ENCODE measurements at places on chromosomes 3 and 15.

DNA sequence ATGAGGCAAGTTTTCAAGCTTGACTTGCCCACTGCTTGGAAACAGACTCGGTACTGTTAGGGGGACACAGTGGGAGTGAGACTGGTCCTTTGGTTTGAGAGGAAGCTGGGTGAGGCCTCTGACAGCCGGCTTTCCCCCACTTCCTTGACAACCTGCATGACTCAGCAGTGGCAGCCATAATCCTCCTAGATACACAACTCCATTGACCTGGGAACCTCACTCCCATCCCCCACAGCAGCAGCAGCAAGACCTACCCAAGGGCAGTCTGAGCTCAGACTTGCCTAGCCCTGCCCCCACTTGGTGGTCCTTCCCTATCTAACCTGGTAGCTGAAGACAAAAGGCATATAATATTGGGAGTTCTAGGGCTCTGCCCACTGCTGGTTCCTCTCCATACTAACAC lies 1043.5 kb upstream of the ALCAM start:
- DNase-seq: no peak

DNA sequence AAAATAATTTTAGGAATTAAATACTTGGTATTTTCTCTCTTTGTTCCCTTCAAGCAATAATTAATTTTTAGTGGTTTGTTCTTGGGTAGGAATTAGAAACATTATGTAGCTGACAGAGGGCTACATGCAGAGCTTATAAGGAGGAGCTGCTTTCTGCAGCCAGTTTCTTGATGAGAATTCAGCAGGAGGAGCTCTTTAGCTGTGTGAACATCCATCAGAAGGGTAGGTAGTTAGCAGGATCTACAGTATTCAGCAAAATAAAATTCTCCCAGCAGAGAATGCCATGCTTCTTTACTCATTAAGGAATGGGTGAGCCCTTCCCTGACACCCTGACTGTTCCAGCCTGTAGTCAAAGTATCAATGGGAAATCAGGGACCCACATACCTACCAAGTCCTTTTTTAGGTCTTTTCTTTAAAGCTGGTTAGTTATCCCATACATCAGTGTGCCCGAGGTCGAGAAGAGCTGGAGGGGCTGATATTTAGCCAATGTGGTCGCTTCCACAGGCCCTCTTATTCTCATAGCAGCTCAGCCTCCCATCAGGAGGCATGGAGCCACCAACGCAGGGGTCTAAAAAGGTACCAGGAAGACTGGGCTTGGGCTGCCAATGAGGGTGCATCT lies 54.0 kb downstream of the KCNAB1 start:
- no peak for DNase-seq

GRCh38 chr3:127063916-127064315 lies 81.0 kb downstream of the PLXNA1 start:
- no peak for DNase-seq

GRCh38 chr3:30319713-30320112 lies 286.7 kb upstream of the TGFBR2 start:
- DNase-seq: peak; percentile 1

DNA sequence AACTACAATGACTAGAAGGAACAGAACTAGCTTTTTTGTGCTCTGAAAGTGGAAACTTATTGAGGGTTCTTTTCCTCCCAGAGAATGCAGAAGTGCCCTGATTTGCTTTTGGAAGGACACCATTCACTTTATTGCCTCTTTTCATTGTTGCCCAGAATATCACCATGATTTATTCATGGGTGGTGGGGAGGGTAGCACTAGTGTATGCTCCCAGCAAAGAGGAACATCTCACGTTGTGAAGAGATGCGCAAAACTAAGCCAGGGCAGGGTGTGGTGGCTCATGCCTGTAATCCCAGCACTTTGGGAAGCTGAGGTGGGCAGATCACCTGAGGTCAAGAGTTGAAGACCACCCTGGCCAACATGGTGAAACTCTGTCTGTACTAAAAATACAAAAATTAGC lies 31.4 kb downstream of the FLNB start:
- DNase-seq: no peak

GRCh38 chr3:8658306-8659212 lies 14.0 kb upstream of the SSUH2 start:
- DNase-seq: no peak

DNA sequence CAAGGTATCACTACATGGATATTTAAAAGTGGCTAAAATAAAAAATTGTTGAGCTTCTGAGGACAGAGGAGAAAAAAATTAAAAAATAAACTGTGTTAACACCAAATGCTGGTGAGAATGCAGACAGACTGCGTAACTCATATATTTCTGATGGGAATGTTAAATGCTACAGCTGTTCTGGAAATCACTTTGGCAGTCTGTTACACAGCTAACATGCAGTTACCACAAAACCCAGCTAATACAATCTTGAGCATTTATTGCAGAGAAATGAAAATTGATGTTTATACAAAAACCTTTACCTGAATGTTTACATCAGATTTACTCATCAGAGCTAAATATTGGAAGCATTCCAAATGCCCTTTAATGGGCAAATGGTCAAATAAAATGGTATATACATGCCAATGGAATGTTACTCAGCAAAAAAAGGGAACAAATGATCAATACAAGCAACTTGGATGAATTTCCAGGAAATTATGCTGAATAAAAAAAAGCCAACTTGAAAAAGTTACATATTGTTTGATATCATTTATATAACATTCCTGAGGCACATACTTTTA lies 24.6 kb downstream of the MNS1 start:
- no peak for DNase-seq

- no peak for DNase-seq
These were observed 27.8 kb downstream of the LIPC start for GRCh38 chr15:58459560-58459959.

GRCh38 chr15:62748196-62748595 lies 294.4 kb upstream of the TPM1 start:
- no peak for DNase-seq

GRCh38 chr15:58515807-58516206 lies 84.0 kb downstream of the LIPC start:
- DNase-seq: peak; percentile 9

GRCh38 chr3:180433152-180433551 lies 168.8 kb upstream of the TTC14 start:
- DNase-seq: no peak

GRCh38 chr3:155411500-155412223 lies 118.2 kb upstream of the STRIT1 start:
- no peak for DNase-seq

GRCh38 chr3:32667072-32667582 lies 17.9 kb upstream of the CNOT10 start:
- no peak for DNase-seq

GRCh38 chr15:43429687-43430086 lies 58.8 kb downstream of the TUBGCP4 start:
- no peak for DNase-seq

- DNase-seq: no peak
These were observed 33.1 kb downstream of the TP63 start for GRCh38 chr3:189664311-189664710.

DNA sequence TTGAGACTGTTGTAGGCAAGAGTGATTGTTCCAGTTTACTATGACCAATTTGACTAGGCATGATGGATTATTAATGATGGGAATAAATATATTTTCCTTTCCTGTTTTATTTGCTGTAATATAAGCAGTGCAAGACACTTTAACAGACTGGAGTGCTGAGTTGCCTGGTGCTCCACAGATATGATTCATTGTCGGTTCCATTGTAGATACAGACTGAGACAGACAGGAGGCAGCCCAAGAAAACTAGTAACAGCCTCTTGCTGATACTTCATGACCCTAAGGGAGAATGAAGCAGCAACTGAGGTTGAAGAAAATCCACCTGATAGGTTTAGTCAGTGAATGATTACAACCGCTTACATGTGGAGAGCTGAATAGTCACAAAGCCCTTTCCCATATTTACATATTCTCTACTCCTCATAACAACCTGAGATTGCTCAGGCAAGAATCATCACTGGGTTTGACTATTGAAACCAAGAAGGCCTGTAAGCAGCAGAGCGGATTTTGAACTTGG lies 235.1 kb upstream of the TPRG1 start:
- no peak for DNase-seq

DNA sequence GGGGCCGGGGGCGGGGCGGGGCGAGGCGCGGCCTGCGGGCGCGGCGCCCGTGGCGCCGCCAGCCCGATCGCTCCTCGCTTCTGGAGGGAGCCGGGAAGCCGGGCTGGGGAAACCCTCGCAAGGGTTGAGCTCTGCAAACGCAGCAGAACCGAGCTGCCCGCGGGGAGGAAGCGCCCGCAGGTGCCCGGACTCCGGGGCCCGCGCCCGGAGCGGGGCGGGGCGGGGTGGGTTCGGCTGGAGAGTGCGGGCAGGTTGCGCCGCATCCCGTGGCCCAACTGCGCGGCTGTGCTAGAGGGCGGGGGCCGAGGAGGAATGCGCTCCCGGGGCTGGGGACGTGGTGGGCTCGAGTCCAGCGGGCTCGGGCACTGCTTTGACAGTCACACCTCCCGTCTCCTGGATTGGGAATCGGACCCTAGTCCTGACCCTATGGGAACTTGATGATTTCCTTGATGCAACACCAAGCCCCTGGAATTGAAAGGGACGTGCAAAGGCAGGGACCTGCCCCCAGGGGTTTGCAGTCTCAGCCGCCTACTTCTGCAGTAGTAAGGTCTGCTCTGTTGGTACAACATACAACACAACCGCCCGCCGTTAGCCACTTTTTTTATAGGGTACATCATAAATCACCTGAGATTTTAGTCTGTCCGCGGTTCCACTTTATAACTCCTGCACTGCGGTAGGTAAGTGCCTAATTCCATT lies 34.3 kb downstream of the ZBTB38 start:
- no peak for DNase-seq

GRCh38 chr3:192850451-192850981 lies 67.1 kb downstream of the MB21D2 start:
- no peak for DNase-seq

DNA sequence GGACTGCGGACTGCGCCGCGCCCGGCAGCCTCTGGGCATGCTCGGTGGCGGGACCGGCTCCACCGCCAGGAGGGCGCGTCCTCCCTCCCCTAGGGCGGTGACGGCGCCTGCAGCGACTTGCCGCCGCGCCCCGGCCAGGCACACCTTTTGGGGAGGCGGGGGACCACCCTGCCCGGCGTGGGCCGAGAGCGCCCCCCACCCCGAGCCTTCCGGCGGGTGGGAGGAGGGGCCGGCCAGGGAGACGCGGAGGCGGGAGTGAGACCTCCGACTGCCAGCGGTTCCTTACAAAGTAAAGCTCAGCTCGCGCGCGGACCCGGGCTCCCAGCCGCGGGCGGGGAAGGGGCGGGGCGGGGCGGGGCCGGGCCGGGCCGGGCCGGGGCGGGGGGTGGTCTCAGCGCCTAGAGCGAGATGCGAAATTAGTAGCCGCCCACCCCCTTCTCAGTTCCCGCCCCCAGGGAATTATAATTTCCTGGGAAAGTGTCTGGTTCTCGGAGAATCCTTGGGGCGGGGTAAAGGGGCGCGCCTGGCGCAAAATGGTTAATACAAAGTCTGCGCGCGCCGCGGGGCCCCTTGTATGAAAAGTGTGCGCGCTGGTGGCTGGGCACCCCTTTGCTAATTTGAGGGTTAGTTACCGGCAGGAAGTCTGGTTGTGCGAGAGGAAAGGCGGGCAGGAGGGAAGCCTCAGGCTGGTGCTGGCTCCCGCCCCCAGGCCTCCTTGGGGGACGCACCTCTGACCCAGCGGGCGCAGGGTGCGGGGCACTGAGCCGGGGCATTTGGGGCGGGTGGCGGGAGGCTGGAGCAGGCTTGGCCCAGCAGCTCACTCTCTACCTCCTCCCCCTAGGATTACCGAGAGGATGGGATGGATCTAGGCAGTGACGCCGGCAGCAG lies 224.8 kb upstream of the IL12A start:
- no peak for DNase-seq

- DNase-seq: no peak
These were observed 170.9 kb downstream of the EPHB1 start for GRCh38 chr3:134965865-134966481.

- DNase-seq: no peak
These were observed 42.3 kb downstream of the NR1D2 start for GRCh38 chr3:23987356-23987755.

DNA sequence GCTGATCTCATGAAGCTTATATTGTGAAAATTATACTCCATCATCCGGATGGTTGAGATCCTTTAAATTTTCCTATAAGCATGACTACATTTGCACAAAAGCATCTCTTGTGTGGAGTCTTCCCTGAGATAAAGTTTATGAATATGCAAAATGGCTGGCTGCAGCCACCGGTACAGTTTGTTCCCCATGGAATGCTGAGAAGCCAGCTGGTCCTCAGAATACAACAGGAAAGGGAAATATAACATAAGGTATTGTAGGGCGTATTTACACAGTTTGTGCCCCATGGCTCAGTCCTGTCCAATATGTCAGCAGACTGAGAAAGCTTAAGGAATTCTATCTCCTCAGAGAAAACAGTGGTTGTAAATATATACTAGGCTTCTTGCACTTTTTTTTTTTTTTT lies 468.6 kb downstream of the CNTN6 start:
- no peak for DNase-seq

DNA sequence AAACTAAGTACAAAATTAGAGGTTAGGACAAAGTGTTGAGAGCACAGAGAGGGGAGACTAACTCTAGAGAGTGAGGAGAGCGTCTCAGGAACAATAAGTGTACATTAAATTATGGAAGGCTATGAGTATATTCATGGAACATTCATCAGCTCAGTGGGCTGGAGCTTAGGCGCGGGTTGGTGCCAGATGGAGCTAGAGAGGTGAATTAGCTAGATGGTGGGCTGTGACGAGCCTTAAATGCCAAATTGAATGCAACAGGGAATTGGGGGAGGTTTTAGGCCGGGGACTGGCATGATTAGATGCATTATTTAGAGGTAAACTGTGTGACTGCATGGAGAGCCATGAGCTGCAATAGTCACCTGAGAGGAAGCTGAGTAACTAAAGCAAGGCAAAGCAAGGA lies 97.1 kb downstream of the TMEM108 start:
- DNase-seq: no peak

- no peak for DNase-seq
These were observed 1.1 kb downstream of the SSR3 start for GRCh38 chr3:156553705-156554356.

- DNase-seq: no peak
These were observed 158.1 kb upstream of the CTDSPL start for GRCh38 chr3:37703626-37704025.

DNA sequence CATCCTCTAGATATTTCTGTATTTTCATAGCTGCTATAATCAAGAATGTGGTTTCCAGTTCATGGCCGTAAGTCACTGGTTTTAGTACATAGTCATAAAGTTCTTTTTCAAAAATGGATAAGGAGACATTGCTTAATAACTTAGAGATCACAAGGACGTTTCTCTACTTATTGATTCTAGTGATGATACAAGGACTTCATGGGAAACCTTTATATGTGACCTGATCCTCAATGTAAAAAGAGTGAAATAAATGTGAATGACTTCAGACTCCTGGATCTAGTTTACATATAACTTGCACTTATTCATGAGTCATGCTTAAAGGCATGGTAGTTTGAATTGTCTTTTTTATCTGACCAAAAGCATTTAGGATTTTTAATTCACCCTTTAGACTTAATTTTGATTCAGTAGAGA lies 35.2 kb downstream of the TSC22D2 start:
- DNase-seq: no peak

DNA sequence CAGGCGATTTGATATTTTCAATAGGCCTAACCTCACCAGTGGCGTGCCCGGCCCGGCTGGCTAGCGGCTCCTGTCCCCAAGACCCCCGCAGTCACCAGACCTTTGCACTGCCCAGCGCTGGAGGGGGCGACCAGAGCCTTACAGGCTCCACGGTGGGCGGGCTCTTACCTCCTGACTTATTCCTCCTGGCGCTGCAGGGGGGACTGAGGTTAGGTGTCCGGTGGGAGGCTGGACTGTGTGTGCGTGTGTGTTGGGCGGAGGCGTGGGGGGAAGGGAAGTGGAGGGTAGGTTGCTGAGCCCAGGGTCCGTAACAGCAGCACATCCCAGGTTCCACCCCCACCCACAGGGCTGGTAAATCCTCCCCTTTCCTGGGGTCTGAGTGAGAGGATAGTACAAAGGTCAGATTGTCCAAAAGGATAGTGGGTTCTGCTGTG lies 27.5 kb upstream of the THRB start:
- no peak for DNase-seq
